ENCODE measurements at places on chromosomes 5 and 9.

- no peak for DNase-seq
These were observed 365.9 kb downstream of the ZSWIM6 start for GRCh38 chr5:61697809-61698558.

- peak; percentile 34 for DNase-seq
These were observed 80.7 kb upstream of the TNFAIP8 start for GRCh38 chr5:119275146-119275545.

DNA sequence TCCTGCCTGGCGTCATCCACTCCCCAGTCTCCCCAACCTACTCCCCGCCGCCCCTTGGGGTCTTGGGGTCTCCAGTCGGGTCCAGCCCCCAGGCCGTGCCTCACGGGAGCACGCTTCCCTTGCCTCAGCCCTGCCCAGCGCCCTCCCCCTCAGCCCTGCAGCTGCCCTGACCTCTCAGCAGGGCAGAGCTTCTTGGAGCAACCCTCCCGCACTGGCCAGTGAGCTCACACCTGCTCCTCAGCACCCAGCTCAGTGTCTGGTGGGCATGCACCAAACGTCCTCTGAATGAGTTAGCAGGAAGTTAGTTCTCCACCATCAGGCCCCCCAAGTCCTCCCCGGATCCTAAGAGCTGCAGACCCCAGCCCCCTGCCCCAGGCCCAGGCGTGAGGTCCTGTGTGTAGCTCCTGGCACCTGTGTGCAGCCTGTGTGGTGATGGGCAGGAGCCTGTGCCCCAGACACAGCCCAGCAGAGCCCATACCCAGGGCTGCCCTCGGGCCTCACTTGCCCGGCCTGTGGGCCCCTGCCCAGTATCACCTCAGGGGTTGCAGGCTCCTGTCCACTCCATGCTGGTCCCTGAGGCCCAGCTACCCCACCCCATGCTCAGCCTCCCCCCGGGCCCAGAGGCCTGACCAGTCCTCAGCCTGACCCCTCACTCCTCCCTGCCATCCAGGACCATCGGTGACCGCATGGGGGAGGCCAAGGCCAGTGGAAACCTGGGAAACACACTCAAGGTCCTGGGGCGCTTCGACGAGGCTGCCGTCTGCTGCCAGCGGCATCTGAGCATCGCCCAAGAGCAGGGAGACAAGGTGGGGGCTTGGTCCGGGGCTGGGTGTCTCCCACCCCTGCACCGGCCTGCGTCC, 8.2 kb downstream of the GPSM1 start:
- no peak for DNase-seq

GRCh38 chr5:149360272-149360671, 2.4 kb downstream of the PCYOX1L start:
- no peak for DNase-seq

DNA sequence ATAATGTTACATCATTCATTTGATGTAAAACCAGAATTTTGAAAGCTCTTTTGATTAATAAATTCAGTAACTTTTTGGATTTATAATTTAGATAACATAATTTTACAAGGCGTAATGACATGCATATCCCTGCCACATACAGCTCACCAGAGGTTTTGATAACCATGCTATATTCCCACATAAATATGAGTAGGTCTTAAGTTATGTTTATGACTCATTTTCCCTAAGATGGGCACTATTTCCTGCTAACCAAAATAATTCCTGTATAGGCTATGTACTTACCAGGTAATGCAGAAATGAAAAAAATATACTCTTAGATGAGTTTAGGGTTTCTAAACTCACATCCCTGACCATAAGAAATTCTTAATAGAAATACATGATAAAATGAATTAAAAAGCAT, 93.9 kb upstream of the EDIL3 start:
- DNase-seq, result peak; percentile 12

GRCh38 chr5:132458226-132458560, 32.4 kb downstream of the IRF1 start:
- no peak for DNase-seq

GRCh38 chr9:34996905-34997279, 7.3 kb downstream of the DNAJB5 start:
- no peak for DNase-seq

- DNase-seq, result no peak
These were observed 58.8 kb downstream of the ARHGAP26 start for GRCh38 chr5:142828797-142829535.

GRCh38 chr5:104551628-104552027, 989.0 kb upstream of the NUDT12 start:
- DNase-seq, result no peak

GRCh38 chr9:125608489-125609224, 98.4 kb downstream of the MAPKAP1 start:
- peak; percentile 62 for DNase-seq

DNA sequence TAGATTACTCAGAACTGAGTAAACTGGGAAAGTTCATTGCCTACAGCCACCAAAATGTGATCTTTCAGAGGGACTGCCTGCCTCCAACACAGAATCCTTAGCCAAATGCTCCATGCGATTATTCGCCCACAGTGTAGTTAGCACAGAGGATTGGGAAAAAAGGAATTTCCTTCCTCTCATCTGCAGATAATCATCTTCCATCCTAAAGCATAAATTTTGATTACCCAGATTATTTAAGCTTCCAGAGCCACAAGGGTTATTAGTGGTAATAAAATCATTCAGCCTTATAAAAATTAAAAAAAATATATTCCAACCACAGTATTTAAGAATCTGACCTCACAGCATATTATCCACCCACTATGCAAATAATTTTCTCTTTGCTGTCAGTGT, 285.3 kb upstream of the GRAMD2B start:
- DNase-seq, result no peak

DNA sequence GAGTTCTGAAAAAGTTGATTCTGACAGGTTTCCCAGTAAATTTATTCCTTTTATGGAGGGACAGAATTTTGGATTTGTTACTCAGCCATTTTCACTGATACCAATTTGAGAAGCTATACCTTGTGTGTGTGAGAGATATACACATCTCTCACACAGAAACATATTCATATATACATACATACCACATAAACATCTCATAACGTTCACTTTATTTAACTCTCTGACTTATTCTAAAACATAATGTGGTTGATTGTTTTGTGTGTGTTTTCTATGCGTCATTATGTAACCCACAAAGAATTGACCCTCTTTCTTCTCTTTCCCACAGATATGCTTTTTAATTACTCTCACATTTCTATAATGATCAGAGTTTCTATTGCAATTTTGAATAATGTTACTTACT, 570.8 kb upstream of the TLE4 start:
- no peak for DNase-seq

DNA sequence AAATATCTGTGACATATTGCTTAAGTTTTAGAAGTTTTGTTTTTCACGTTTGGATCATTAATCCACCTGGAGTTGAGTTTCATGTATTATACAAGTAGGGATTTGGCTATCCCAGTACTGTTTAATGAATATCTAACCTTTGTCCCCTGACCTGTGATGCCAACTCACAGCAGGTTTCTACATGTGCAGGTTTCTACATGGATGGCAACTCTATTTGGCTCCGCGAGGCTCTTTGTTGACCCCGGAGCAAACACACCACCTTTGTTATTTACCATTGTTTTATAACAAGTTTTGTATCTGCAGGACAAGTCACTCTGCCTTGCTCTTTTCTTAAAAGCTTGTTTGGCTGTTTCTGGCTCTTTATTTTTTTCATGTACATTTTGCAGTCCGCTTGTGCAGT, 920 bp upstream of the SFXN1 start:
- DNase-seq, result no peak

- no peak for DNase-seq
These were observed 488.0 kb upstream of the CYLC2 start for GRCh38 chr9:102507044-102507687.

GRCh38 chr9:110058304-110058953, 149.5 kb downstream of the C9orf152 start:
- DNase-seq, result peak; percentile 69

Data from fibroblast of pulmonary artery (primary cell).